ENCODE measurements at places on chromosomes 1 and 21.

DNA sequence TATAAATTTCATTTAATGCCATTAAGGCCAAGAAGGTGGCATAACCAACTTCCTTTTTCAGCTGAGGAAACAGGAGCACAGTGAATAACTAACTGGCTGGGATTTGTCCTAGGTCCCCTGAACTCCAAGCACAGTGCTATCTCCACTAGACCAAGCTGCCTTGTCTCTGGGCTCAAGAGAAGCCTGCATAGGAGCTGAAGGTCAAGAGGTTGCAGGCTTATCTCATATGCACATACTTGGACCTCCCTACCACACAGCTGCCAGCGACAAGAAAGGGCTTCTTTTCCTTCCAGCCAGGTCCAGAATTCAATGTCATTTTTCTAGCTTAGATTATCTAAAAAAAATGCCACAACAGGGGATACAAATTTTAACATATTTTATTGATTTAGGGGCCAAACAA, 27.1 kb downstream of the AK2 start:
- DNase-seq = no peak

DNA sequence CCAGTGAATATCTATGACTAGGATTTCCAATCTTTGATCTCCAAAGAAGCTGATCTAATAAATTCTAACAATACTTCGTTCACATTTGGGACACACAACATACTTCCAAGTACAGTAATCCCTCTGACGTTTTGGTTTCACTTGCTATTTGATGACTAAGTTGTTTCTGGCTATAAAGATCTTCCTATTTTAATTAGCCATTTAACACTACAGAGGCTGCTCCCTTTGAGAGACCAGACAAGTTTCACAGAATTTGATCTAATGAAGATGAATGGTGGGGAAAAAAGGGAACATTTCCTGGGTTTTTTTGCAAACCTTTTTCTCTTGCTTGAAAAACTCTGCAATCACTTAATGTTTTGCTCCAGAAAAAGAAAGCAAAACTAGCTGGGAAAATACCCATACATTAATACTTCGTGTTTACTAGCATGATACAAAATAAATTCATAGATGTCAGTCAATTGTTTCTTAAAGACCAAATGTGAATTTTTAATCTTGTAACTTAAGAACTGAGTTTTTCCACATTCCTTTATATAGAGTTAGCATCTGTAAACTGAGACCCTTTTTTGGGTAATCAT, 28.0 kb upstream of the GLIS1 start:
- DNase-seq = no peak

- DNase-seq = no peak
Measured at GRCh38 chr1:32684167-32684811, 18.3 kb downstream of the SYNC start.

GRCh38 chr21:34688145-34688544, 19.4 kb downstream of the CLIC6 start:
- no peak for DNase-seq

- DNase-seq = no peak
Measured at GRCh38 chr1:209231476-209232156, 351.9 kb upstream of the CAMK1G start.

DNA sequence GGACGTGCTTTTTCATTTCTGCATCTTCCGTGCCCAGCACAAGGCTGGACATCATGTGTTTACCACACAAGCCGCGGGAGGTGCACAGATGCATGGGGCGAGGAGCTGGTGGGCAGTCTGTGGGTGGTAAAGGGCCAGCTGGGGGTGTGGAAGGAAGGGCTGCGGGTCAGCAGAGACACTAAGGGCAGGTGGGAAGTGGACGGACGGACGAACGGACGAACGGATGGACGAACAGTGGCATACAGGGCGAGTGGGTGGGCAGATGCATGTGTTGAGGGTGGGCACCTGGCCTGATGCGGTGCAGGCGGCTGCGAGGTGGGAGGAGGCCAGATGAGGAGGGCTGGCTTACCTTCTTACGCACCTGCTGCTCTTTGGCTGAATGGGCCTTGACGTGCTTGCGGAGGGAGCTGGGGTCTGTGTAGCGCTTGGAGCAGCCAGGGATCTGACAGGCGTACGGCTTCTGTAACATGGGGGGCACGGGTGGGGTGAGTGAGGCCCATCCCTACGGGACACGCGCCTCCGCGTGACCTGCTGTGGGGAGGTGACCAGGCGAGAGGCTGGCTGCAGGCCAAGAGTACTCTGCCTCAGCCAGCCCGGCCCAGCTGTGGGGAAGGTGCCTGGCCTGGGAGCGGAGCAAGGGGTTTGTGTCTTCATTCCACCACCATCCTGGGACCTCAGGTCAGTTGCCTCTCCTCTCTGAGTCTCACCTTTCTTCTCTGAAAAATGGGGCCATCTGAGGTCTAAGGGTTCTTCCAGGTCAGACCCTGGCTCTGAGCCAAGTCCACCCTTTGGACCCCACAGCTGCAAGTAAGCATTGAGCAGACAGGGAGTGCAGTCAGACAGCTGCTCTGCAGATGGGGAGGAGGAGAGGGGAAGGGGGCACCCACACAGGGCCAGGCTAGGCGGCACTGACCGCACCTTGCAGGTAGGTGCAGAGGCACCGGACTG, 65.5 kb downstream of the DMRTB1 start:
- DNase-seq = no peak

DNA sequence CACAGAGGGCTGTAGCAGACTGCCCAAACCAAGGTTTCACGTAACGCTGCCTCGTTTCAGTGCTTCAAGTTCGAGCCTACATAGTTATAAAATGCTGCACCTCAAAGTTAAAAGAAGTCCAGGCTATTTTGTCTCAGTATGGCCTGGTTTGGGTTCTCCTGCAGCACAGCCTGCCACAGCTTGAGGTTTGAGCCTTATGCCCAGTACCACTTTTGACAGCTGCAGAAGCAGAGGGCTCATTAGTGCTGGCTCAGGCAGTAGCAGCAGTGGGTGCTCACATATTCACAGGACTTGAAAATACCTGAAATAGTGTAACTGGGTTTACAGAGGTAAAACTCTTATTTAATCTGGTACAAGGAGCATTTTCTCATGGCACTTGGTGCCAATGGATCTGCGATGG, 15.3 kb downstream of the SPATA46 start:
- no peak for DNase-seq

- no peak for DNase-seq
Measured at GRCh38 chr21:46352164-46352515, 28.2 kb downstream of the PCNT start.

DNA sequence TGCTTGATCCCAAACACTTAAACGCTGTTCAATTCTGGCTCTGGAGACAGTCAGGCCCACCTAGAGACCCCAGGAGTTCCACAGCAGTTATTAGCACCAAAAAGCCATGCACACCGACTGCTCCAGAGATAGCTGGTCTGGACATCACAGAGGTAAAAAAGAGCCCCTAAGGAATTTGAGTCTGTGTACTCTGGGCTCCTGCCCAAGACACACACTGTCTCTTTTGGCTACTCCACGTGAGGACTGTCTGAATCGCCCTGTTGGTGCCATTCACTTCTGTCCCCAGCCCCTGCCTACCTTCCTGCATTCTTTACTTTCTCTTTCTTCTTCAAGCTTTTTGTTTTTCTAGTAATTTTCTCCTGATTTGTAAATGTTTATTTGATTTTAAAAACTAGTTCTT, 197.4 kb downstream of the ADGRL2 start:
- no peak for DNase-seq

GRCh38 chr1:30668546-30669327, 54.6 kb downstream of the MATN1 start:
- no peak for DNase-seq

GRCh38 chr1:182913401-182913800, 39.6 kb downstream of the SHCBP1L start:
- no peak for DNase-seq

DNA sequence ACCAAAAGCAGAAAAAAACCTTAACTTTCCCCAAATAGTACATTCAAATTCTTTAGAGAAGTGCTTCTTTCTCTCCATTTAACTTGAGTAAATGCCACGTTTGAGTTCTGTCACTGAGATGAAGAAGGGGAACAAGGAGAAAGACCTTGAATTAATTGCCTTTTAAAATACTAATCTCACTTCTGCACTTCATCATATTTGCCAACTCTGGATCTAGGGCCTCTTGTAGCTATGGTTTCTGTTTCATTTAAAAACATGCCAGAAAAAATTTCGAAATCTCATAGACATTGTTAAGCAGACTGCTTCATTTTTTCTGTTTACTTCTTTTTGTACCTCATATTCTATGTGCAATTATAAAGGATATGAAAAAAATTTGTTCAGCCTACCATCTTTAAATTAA, 24.6 kb downstream of the MIXL1 start:
- no peak for DNase-seq

GRCh38 chr1:47866601-47867437, 130.4 kb downstream of the TRABD2B start:
- no peak for DNase-seq

DNA sequence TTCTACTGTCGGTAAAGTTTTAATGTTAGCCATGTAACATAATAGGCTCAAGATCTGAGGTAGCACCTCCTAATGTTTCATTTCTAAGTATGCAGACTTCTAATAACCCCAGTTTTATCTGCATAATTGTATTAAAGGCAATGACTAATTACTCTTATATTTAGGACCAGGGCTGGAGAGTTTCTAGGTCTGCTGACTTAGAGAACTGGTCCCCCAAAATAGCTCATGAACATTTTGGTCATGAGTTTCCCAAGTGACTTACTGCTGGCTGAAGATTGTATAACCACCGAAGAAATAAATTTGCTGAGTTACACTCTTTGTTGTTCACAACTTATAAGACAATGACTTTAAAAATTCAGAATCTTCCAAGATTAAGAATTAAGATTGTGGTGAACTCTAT, 197.8 kb upstream of the TNR start:
- no peak for DNase-seq

DNA sequence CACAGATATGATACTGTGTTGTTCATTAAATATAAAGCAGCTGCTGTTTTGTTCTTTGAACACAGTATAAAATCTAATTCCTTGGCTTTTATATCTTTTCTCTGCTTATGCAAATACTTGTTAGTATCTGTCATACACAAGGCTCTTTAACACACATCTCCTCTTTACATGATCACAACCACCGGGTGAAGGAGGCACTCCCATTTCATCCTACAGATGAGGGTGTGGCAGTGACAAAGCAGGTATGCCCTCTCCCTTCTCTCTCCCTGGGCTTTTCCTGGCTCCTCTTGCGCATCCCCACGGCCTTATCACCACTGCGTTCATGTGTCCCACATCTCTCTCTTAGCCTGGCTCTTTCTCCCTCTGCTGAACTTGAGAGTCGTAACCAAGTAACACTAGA, 38.2 kb downstream of the JUN start:
- no peak for DNase-seq

DNA sequence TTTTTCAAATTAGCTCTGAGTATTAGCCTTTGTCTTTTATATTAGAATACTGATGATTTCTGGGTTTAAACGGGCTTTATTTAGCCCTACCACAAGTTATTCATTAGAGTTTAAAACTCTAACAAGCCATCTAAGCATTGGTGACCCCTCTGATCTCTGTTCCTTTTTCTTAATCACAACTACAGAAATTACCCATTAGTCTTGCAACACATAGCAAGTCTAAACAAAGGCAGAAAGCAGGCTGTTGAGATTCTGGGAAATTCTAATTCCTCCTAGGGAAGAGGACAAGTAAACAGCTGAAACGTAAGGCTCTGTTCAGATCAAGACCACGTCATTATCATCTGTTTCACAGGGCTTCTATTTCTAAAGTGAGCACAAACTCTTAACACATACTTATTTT, 491.2 kb upstream of the ZRANB2 start:
- no peak for DNase-seq

DNA sequence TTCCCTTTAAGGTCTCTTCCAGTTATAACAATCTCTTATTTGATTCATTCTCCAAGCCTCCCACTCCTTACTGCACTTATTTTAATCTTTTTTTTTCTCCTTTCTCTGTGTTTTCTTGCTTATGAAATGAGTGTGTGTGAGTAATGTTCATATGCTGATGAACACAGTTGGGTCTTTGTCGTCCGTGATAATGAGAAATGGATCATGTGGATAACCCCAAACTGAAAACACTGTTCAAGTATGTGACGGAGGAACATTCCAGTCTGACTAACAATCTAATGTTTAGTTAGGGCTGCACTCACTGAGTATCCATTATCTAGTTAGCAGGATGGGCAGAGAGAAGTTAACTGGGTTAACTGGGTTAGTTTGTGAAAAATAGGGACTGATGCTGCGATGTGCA, 253.1 kb upstream of the DUSP10 start:
- DNase-seq = no peak

DNA sequence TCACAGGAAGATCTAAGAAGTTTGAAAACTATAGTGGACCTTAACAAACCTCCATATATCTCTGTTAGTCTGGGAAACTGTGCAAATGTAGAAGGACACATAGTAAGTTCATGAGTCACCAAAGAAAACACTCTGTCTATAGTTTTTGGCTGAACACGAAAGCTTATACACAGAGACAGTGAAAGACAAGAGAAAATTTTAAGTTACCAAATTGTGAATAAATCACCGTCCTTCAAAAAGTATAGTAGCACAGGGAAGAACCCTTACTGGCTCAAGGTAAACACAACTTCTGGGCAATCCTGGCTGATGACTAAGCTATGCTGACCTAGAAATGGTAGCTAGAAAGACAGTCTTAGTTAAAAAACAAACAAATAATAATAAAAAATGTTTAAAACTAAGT, 1057.9 kb downstream of the AMY1C start:
- no peak for DNase-seq

- no peak for DNase-seq
Measured at GRCh38 chr1:33599516-33600115, 127.2 kb downstream of the ZSCAN20 start.

DNA sequence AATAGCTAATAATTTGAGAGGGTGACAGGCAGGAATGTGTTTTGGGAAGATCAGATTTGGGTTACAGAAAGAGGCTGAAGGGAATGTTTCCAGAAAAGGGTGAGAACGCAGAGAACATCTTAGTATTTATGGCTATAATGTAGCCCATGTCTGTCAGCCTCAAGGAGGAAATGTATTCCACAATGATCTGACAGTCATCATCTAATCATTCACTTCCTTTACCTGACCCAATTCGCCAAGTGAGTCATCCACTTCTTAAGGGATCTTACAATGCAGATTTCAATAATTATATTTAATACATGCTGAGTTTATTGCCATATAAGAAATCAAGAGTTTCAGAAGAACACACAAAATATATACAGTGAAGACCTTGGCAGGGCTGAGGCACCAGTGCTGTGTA, 10.8 kb downstream of the TRIM45 start:
- DNase-seq = no peak
